ENCODE measurements at places on chromosomes 11 and 22. TPM values are rescaled to one million over a fixed set of nuclear protein-coding genes. Genes with fewer than 3 reads are reported as not detected.

CBY1 gene
- total RNA-seq: 22.8 TPM

GRCh38 chr11:27241311-27242122 is 121.5 kb downstream of the CCDC34 start:
- H3K4me3 ChIP-seq: no peak overlapping the region
- H3K27ac ChIP-seq: no peak overlapping the region
- no peaks in the 10 kb centered on the region for H3K36me3 ChIP-seq
- peaks cover 21% of the 10 kb centered on the region for H3K4me1 ChIP-seq
- DNase-seq: no peak
- no peaks in the 10 kb centered on the region for H3K27me3 ChIP-seq

DNA sequence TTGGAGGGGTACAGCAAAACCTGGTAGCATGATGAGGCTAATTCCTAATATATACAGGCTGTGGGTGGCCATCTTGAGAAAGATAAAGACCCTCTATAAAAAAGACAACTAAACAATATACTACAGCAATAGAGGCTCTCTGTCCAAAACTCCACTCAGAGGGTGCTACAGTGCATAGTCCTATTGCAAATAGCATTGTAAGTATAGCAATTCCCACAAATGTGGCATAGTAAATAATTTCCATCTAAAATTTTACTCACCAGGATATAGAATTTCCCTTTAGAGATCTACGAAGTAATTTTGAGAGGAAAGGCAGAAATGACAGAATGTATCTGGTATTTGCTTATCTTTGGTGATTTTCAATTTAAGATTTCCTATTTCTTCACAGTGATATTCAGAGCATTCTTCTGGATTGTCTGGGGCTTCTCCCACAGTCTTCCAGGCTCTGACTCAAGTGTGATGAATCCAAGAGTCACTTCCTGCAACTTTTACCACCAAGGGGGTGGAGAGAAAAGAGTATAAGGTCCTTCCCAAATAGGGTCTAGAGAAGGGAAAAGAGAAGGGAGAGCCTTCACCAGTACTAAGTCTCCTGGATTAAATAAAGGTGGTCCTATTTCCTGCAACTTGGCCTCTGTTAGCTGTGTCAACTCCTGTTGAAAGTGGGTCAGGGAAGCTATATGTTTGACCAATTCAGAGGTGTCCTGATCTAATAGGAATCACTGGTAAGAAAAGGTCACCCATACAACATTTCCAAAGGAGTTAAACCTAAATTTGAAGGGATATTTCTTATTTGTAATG is 1054.7 kb upstream of the CNTN5 start:
- no peak overlapping the region for H3K4me3 ChIP-seq
- H3K27me3 ChIP-seq: no peaks in the 10 kb centered on the region
- no peak overlapping the region for H3K27ac ChIP-seq
- no peak for DNase-seq
- H3K4me1 ChIP-seq: no peaks in the 10 kb centered on the region

RAB3IL1 gene
- total RNA-seq: 8.3 TPM

- peaks cover 26% of the 10 kb centered on the region for H3K4me1 ChIP-seq
- DNase-seq: peak; percentile 54
- H3K4me3 ChIP-seq: no peak overlapping the region
- H3K36me3 ChIP-seq: no peaks in the 10 kb centered on the region
Measured at GRCh38 chr11:27183672-27184457, 143.2 kb downstream of the BBOX1 start.

GRCh38 chr22:31272522-31273446 is 19.5 kb downstream of the PIK3IP1 start:
- H3K4me1 ChIP-seq: peaks cover 30% of the 10 kb centered on the region
- no peak overlapping the region for H3K27ac ChIP-seq
- no peaks in the 10 kb centered on the region for H3K27me3 ChIP-seq
- H3K36me3 ChIP-seq: peaks cover 2% of the 10 kb centered on the region
- peak; percentile 73 for DNase-seq
- H3K4me3 ChIP-seq: no peak overlapping the region

DNA sequence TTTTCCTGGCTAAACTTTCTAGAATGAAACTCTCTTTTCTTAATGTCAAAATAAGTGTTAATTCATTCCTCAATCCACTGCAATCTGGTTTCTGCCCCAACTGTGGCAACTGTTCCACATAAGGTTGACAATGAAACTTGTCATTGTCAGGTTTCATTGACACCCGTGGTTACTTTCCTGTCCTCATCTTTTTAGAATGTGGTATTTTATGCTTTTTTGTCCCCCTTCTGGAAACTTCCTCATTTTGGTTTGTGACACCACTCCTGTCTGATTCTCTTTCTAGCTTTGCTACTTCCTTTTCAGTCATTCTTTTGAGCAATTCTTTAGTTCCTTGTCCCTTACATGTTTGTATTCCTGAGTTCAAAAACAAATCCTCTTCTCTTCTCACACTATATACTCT is 7.5 kb upstream of the PDE3B start:
- H3K36me3 ChIP-seq: no peaks in the 10 kb centered on the region
- H3K27me3 ChIP-seq: no peaks in the 10 kb centered on the region
- H3K4me3 ChIP-seq: no peak overlapping the region

GRCh38 chr11:92829671-92830070 is 139.8 kb upstream of the MTNR1B start:
- H3K4me3 ChIP-seq: no peak overlapping the region
- H3K4me1 ChIP-seq: no peaks in the 10 kb centered on the region
- DNase-seq: no peak
- H3K36me3 ChIP-seq: no peaks in the 10 kb centered on the region
- no peak overlapping the region for H3K27ac ChIP-seq

OR10AG1 gene
- not detected for total RNA-seq

DNA sequence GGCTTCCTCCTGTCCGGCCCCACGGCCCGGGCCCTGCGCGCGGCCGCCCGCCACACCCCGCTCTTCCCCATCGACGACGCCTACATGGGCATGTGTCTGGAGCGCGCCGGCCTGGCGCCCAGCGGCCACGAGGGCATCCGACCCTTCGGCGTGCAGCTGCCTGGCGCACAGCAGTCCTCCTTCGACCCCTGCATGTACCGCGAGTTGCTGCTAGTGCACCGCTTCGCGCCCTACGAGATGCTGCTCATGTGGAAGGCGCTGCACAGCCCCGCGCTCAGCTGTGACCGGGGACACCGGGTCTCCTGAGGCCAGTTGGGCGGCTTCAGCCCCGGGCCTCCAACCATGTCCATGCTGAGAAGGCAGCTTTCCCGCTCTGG is 6.2 kb downstream of the B3GNT6 start:
- H3K4me1 ChIP-seq: peaks cover 26% of the 10 kb centered on the region
- DNase-seq: no peak
- H3K27ac ChIP-seq: no peak overlapping the region
- H3K4me3 ChIP-seq: no peak overlapping the region

- peak; percentile 68 for DNase-seq
- peaks cover 9% of the 10 kb centered on the region for H3K36me3 ChIP-seq
Measured at GRCh38 chr11:117180661-117181585, 2.4 kb downstream of the SIDT2 start.

DNA sequence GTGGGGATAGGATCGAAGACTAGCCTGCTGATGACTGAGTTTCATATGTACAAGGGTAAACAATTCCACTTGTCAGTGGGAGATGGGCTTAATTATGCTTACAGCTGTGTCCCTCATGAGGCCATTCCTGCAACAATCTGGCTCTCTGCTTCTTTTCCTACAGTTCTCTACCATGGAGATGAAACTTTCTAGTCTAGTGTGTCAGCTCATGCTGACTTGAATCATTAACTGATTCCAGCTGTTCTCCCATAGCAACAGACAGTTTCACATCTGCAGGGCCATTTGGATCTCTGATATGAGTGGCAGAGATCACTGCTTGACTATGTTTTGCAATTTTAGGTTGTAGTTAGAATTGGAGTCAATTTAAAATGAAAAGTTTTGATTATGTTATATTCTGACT is 1251.7 kb upstream of the RAG2 start:
- H3K27me3 ChIP-seq: no peaks in the 10 kb centered on the region
- H3K4me3 ChIP-seq: no peak overlapping the region
- no peak for DNase-seq
- no peaks in the 10 kb centered on the region for H3K36me3 ChIP-seq
- no peaks in the 10 kb centered on the region for H3K4me1 ChIP-seq

- no peaks in the 10 kb centered on the region for H3K27me3 ChIP-seq
- no peak for DNase-seq
- H3K4me1 ChIP-seq: peaks cover 29% of the 10 kb centered on the region
- no peaks in the 10 kb centered on the region for H3K36me3 ChIP-seq
- no peak overlapping the region for H3K27ac ChIP-seq
- H3K4me3 ChIP-seq: no peak overlapping the region
Measured at GRCh38 chr11:113447621-113448315, 27.4 kb downstream of the DRD2 start.

CHRM1 gene
- total RNA-seq: not detected

GRCh38 chr11:16860617-16861016 is 122.2 kb downstream of the C11orf58 start:
- H3K4me3 ChIP-seq: no peak overlapping the region
- peak overlapping the region; percentile 30 for H3K27ac ChIP-seq
- H3K4me1 ChIP-seq: peaks cover 55% of the 10 kb centered on the region
- no peaks in the 10 kb centered on the region for H3K27me3 ChIP-seq
- DNase-seq: no peak

Data from Caco-2 (cell line).